ENCODE measurements at places on chromosomes 16 and 17.

DNA sequence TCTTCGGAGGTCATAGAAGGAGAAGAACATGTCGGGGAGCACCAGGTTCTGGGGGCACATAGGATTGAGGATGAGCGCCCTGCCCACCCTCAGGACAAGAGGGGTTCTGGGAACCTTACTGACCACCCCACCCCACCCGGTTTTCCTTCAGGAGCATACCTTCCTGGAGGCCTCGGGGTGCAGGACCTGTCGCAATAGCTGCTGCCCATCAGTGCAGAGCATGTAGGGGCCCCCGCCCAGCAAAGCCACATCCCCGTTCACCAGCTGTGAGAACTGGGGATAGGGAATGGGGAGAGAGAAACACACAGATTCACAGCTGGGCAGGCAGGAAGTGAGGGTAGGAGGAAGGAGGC, 2.1 kb downstream of the ESRP2 start:
- DNase-seq: no peak

DNA sequence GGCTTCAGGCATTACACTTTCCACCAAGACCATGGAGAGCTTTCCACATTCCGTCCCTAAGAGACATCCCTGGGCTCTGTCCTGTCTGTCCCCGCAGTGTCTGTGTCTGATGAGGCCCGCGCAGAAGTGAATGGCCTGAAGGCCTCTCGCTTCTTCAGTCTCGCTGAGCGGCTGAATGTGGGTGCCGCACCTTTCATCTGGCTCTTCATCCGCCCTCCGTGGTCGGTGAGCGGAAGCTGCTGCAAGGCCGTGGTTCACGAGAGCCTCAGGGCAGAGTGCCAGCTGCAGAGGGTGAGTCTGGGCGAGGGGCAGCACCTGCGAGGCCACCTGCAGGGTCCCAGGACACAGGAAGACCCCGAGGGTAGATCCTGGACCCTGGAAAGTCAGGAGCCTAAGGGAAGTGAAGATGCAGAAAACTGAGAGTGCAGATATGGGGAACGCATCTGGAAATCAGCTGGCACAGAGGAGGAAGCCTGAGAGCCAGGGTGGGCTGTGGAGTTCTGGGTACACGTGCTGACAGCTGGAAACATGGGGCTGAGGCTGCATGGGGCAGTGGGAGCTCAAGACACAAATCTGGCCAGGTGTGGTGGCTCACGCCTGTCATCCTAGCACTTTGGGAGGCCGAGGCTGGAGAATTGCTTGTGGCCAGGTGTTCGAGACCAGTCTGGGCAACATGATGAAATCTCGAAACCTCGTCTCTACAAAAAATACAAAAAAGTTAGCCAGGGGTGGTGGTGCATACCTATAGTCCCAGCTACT, 8.0 kb downstream of the CCNF start:
- no peak for DNase-seq

- DNase-seq: no peak
These were observed 26.4 kb upstream of the NXPH3 start for GRCh38 chr17:49549311-49549605.

- peak; percentile 51 for DNase-seq
These were observed 79.6 kb upstream of the ATP2A3 start for GRCh38 chr17:4043862-4044261.

- DNase-seq: no peak
These were observed 5.0 kb downstream of the SKA2 start for GRCh38 chr17:59149841-59150511.

DNA sequence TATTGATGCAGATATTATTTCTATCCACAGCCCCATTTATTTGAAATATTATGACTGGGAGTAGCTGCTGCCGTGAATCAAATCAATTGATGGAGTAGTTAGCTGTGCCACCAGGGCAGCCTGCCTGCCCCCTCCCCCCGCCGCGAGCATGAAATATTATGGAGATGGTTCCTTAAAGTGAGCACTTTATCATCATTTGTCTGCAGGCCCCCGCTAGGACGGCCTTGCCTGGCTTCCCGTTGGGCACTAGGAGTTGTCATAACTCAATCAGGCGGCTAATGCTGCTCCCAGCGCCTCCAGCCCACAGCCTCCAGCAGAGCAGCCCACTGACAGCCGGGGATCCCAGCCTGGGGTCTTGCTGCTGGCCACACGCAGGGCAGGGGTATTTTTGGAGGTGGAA, 173.9 kb downstream of the SALL1 start:
- no peak for DNase-seq

- DNase-seq: no peak
These were observed 65.3 kb downstream of the METRNL start for GRCh38 chr17:83144421-83145357.

GRCh38 chr17:62995377-62995885, 29.4 kb downstream of the TANC2 start:
- DNase-seq: no peak

- peak; percentile 71 for DNase-seq
These were observed 701 bp downstream of the JMJD6 start for GRCh38 chr17:76725580-76726230.

- DNase-seq: no peak
These were observed 63.6 kb downstream of the SCNN1B start for GRCh38 chr16:23365602-23366240.

GRCh38 chr16:47230296-47230695, 86.6 kb upstream of the NETO2 start:
- no peak for DNase-seq

- no peak for DNase-seq
These were observed 260.7 kb downstream of the MAF start for GRCh38 chr16:79339863-79340262.

GRCh38 chr17:57985675-57985974, 2.4 kb downstream of the VEZF1 start:
- no peak for DNase-seq

- DNase-seq: no peak
These were observed 45.4 kb downstream of the C16orf78 start for GRCh38 chr16:49419006-49419405.

DNA sequence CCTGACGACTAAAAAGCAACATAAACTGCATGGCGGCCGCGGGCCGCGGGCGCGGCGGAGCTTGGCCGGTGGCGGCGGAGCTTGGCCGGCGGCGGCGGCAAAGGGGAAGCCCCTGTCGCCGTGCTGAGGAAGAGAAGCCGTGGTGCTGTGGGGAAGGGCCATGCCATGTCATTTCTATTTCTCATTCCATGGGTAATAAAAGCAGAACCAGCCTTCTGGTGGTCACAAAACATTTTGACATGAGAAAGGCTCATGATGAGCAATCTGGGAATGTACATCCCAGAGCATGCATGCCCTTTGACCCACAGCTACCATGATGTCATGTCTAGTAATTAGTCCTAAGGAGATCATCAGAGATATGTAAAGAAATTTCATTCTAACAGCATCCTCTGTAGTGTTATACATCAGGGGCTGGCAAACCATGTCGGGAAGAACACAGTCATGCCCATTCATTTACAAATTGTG, 23.9 kb upstream of the HEATR6 start:
- no peak for DNase-seq

- DNase-seq: no peak
These were observed 515.3 kb upstream of the CA10 start for GRCh38 chr17:52673791-52674190.

DNA sequence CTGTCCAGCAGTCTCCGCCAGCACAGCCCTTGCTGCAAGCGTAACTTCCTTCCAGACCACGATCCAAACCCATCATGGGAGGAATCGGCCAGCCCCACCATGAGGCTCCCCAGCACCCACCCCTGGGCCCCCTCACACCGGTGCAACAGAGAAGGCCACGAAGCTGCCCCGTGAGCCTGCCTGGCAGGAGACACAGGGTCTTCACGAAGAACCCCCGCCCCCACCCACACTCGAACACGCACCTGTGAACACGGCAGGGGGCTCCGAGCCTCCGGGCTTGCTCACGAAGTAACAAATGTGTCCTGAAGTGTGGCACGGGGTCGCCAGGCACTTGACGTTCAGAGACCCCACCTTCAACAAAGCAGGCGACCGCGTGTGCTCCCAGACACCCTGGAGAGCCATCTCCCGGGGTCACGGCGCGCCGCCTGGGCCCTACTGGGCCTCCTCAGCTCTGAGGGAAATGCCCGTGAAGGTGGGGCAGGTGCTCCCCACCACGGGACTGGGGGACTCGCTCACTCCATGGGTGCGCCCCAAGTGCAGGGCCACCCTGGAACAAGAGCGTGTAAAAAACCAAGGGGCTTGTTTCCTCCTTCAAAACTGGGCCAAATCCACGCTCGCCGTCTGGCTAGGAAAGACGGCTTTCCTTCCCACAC, 7.6 kb downstream of the HAGH start:
- no peak for DNase-seq

DNA sequence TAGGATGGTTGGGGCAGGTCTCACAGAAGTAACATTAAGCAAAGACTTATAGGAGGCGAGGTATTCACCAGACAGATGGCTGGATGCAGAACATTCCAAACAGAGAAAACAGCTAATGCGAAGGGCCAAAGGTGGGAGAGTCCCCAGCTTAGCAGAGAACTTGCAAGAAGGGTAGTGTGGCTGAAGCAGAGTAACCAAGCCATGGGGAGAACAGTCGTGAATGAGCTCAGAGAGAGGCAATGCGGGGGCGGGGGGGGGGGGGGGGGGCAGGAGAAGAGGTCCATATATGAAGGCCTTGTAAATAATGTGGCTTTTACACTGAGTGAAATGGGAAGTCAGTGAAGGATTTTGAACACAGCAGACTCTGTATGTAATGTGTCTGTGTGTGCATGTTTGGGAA, 81.3 kb downstream of the SMG6 start:
- DNase-seq: no peak

DNA sequence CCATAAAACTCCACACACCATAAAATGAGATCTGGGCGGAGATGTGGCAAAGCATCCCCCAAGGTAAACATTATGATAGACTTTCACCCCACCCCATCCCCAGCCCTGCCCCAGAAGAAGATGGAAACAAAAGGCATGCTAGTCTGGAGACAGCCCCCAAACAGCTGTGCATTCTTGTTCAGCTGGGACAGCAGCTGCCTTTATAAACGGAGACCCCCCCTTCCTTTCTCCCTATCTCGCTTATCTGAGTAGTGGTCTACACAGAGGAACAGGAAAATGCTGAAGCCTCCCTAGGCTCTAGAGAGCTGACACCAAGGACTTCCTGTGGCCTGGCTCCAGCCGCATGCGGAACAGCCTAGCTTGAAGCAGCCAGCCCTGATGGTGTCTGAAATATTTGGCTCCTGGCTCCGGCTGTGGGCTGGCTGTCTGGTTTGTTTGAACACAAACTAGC, 190.3 kb upstream of the ANKFN1 start:
- no peak for DNase-seq

- DNase-seq: no peak
These were observed 2.7 kb downstream of the HEATR6 start for GRCh38 chr17:60075981-60076380.

DNA sequence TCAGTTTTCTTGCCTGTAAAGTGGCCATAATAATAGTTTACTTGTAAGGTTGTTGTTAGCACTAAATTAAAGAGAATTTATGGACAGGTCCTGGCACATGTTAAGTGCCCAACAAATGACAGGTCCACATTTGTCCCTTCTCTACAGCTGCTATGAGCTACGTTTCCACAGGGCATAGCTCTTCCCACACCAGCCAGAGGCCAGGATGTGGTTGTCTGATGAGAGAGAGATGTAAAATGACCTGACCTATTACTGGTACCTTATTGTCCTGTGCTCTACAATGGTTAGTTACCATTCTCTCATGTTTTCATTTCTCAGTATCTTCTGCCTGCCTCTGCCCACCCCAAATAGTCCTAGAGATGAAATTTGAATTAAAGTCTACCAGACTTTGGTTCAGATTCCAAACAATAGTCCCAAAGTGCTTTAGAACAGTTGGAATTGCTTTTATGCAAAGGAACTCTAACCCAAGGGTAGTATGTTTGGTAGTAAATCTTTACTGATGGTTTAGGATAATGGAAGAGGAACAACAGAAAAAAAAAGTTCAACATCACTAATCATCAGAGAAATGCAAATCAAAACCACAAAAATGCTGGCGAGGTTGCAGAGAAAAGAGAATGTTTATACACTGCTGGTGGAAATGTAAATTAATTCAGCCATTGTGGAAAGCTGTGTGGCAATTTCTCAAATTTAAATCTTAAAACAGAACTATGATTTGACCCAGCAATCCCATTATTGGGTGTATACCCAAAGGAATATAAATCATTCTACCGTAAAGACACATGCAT, 57.1 kb upstream of the ANKFN1 start:
- DNase-seq: no peak

DNA sequence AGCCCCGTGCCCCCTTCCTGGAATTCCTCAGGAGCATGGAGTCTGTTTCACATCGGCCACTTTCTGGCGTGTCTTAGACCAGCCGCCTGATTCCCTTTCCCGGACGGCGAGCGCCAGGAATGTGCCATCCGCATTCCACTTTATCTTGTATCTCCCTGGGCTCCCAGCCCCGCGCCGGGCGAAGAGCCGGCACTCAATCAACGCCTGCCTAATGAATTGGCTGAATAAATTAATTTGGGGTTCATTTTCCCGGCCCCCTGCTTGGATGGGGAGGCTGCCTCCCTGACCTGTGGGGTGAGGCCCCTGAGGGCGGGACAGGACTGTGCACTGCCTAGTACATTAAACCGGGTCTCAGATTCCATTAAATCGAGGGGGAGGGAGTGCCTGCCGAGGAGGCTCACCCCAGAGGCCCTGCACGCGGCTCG, 282.3 kb upstream of the TNRC6C start:
- DNase-seq: no peak

- no peak for DNase-seq
These were observed 4.9 kb downstream of the WSCD1 start for GRCh38 chr17:6075050-6075449.

GRCh38 chr17:1390432-1391367, 9.3 kb downstream of the YWHAE start:
- no peak for DNase-seq

DNA sequence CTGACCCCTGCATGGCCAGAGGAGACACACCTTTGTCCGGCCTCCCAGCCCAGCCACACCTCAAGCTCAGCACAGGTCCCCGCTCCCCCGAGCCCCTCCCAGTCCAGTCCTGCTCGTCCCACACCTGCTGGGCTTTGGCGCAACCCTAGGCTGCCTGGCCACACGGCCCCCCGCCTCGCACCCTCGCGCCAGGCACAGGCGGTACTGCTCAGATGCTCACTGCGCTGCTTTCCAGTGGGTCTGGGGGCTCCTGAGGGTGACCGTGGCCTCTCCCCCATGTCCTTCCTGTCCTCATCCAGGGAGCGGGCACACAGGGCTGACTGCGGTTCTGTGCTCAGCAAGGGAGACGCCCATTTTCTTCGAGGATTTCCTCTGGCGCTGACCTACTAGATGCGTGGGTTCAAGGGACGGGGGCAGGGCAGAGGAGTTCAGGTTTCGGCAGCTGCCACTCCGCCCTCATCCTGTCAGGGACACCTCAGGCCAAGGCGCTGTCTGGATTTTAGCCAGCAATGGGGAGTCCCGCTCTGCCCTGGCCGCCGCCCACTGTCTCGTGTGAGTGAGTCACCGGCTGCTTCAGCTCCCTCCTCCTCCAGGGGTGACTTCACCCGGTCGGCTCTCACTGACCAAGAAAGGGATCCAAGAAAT, 118.0 kb upstream of the ZNF469 start:
- DNase-seq: peak; percentile 29

GRCh38 chr17:66689221-66689620, 145.7 kb upstream of the CACNG5 start:
- no peak for DNase-seq

- no peak for DNase-seq
These were observed 90.5 kb upstream of the MAF start for GRCh38 chr16:79691007-79691406.

GRCh38 chr16:86010680-86011141, 111.7 kb downstream of the IRF8 start:
- no peak for DNase-seq
